ENCODE measurements at places on chromosomes 2 and 18.

- no peak for DNase-seq
Measured at GRCh38 chr2:33570681-33571080, 28.4 kb downstream of the FAM98A start.

- DNase-seq, result no peak
Measured at GRCh38 chr2:16253291-16253690, 312.9 kb downstream of the MYCN start.

DNA sequence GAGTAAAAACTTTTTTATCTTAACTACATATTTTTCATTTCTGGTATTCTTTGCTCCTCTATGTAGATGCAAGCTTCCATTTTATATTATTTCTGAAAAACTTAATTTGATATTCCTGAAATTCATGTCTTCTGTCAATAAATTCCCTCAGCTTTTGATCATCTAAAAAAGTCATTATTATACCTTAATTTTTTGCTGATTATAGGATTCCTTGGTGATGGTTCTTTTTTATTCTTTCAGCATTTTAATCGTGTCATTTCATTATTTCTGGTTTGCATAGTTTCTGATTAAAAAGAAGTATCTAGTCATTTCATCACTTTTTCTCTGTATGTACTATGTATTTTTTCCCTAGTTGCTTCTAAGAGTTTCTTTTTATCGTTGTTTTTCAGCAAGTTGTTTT lies 241.8 kb upstream of the CYP26B1 start:
- no peak for DNase-seq

DNA sequence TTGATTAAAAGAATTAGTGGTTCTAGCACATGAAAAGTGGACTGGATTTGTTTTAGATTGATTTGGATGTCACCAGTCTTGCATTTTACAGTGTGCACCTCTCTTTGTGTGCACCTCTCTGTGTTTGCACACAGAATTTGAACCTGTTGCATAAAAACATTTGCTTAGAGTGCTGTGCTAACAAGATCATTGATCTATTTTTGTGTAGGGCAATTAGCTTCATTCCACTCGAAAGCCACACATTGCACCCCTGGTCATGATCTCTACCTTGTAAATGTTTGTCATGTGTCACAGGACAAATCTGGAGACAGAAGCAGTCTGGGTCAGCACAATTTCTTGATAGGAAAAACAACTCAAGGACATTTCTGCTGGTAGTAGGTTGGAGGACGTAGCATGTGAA lies 258.7 kb upstream of the LINC00305 start:
- no peak for DNase-seq

- no peak for DNase-seq
Measured at GRCh38 chr2:74552914-74553811, 579 bp downstream of the LOXL3 start.

GRCh38 chr2:37348155-37348554 lies 3.7 kb downstream of the QPCT start:
- no peak for DNase-seq

- no peak for DNase-seq
Measured at GRCh38 chr2:211495339-211495738, 938.9 kb downstream of the CPS1 start.
